DND-41 (cell line): ENCODE measurements at places on chromosomes 6 and 20.
A peak's percentile ranks its signal among the peaks of the same experiment; 100 is the strongest.

- no peak for DNase-seq
Observed at GRCh38 chr20:60627751-60628565, 624.1 kb upstream of the CDH4 start.

- no peak for DNase-seq
Observed at GRCh38 chr6:148635070-148635743, 111.6 kb upstream of the UST start.

DNA sequence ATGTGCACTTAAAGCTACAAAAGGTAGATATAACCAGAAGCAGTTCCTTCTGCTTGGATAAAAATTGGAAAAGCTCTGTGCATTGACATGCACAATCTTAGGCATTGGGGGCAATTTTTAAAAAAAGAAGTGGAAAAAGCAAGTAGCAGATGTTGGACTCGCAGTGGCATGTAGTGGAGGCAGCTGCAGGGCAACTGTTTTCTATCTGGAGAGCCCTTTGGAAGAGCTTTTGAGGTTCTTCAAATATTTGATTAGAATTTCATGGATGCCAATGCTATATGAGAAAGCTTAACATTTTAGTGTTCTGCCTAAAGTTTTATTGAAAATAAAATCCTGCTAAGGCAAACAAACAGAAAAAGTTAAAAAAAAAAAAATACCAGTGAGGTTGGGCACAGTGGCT lies 388.3 kb upstream of the RNF217 start:
- DNase-seq = no peak

- no peak for DNase-seq
Observed at GRCh38 chr6:29496961-29497360, 9.2 kb upstream of the MAS1L start.

DNA sequence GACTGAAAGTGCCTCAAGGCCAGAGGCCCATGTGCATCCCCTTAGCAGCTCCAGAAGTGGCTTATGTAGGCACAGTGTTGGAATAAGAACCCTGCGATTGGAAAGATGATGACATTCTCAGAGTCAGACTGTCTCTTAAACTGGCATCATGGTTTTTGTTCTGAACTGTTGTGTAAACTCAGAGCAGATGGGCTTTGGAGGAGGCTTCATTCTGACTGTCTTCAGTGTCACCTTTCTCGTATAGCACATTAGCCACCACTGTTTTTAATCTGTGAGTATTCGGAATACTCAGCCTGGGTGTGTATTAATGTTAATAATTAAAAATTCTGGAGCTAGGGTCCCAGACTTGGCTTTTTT lies 140.9 kb downstream of the JARID2 start:
- DNase-seq = no peak

DNA sequence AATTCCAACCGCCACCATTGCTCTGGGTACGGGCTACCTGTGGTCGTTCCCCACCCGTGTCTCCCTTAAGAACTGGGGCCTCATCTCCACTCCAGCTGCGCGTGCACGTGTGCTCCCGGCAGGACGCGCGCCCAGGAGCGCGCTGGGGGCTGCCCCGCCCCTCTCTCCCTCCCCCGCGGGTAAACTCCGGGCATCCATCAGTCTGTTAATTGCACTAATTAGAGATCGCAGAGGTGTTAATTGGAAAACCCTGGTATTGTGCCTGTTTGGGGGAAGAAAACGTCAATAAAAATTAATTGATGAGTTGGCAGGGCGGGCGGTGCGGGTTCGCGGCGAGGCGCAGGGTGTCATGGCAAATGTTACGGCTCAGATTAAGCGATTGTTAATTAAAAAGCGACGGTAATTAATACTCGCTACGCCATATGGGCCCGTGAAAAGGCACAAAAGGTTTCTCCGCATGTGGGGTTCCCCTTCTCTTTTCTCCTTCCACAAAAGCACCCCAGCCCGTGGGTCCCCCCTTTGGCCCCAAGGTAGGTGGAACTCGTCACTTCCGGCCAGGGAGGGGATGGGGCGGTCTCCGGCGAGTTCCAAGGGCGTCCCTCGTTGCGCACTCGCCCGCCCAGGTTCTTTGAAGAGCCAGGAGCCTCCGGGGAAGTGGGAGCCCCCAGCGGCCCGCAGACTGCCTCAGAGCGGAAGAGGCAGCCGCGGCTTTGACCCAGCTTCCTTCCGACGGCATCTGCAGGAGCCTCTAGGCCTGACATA lies 14.4 kb downstream of the FOXP4 start:
- DNase-seq = peak; percentile 95

DNA sequence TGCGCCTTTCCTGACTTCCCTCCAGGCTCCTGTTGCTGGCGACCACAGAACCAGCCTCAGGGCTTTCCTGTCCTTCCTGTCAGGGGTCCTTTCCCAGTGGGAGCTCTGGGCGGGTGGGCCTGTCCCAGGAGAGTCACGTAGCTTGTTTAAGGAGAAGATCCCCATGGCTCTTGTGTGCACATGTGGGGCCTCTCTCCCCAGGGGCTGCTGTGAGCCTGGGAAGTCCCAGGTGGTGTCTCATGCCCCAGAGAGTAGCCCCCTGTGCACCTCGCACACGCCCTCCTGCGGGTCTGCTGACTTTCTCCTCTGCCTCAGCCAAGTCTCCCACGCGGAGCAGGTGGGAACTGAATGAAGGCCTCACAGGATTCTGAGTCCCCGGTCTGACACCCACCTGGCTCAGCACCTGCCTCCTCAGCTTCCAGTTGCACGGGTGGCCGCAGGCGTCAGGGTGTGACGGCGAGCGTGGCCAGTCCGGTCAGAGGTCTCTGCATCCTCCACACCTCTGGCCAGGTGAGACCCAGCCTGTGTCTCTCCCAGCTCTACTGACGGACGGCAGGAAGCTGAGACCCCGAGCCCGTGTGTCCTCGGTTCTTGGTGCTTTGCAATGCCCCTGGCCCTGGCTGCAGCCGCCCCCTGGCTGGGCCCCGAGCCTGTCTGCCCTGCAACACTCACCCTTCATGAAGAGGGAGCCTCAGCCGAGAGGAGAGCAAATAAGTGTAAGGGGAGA lies 5.6 kb upstream of the NKAIN4 start:
- DNase-seq = no peak

DNA sequence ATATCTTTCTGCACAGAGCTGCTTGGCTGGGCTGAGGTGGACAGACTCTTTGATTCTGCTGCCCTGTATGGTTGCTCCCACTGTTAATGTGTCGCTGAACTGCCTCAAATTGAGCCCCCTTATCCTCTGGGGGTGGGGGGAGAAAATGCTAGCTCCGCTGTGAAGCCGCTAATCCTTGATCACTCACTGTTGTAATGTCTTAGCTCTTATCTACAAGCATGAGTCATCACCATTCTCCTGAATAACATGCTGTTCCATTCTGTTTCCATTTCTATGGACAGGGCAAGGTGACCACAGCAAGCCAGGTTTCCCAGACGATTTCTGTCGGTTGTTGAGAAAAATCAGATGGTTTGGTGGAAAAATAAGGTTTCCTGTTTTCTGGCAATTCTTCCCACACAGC lies 218.4 kb upstream of the GGTLC1 start:
- no peak for DNase-seq

- no peak for DNase-seq
Observed at GRCh38 chr20:20759132-20759531, 46.7 kb upstream of the RALGAPA2 start.

- no peak for DNase-seq
Observed at GRCh38 chr6:113103634-113104361, 753.3 kb upstream of the MARCKS start.

DNA sequence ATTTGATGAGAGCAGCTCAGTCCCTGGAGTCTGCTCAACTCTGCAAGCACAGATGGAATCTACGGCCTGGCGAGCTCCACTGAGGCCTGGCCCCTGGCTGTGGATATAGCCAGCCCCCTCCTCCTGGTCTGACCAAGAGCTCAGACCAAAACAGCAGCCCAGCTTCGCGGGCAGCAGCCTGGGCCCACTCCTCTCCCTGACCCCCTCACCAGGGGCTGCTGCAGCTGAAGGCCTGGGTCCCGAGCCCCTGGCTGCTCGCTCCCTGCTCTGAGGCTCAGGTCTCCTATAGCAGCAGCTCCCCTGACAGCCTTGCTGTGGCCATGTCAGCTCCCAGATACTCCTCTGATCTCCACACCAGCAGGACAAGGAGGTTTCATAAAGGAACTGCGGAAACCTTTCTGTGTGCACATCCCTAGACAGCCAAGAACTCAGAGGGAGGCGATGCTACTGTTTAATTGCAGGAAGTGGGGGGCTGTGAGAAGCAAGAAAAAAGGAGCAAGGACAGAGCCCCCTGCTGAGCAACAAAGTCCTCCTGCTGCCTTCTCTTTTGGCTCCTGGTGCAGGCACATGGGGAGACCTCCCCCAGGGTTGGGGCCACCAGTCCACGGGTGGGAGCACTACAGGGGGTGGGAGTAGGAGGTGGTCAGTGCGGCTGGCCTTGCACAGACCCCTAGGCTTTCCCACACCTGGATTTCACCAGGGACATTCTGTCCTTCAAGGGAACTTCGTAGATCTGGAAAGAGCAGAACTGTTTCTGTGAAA lies 38.7 kb upstream of the CST5 start:
- DNase-seq = no peak

GRCh38 chr6:106142876-106143431 lies 56.8 kb downstream of the PRDM1 start:
- DNase-seq = no peak

GRCh38 chr6:40672087-40672486 lies 84.9 kb upstream of the LRFN2 start:
- DNase-seq = no peak

GRCh38 chr6:33985313-33985751 lies 160.6 kb downstream of the GRM4 start:
- DNase-seq = no peak

- no peak for DNase-seq
Observed at GRCh38 chr6:88367248-88367647, 201.1 kb upstream of the CNR1 start.

DNA sequence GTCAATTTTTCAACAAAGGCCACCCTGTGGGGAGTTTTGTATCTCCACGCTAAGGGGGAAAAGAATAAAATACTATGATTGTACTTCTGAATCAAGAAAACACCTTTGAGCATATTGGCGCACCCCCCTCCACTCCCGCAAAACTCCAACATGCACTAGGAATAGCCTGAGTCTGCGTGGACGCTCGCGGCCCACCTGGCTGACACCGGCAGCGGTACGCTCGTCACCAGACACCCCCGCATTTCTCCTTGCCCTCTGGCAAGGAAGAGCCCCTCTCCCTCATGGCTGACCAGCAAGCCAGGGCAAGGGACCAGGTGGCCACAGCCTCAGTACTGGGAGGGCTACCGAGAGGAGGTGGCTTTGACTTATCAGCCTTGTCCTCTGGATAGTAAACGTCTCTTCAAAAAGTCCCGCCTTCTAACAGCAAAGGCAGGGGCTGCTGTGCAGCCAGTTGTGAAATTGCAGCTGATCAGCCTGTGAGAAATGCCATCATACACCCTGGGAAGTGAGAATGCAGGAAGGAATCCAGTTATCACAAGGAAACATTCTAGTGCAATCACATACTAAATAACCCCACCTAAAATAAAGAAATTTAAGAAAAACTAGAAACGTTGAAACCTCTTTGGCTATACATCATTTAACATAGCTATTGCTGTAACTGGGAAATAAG lies 84.2 kb downstream of the HUS1B start:
- no peak for DNase-seq

- no peak for DNase-seq
Observed at GRCh38 chr6:12114055-12114503, 102.0 kb downstream of the HIVEP1 start.

GRCh38 chr20:59994697-59995122 lies 36.5 kb downstream of the CDH26 start:
- DNase-seq = no peak

DNA sequence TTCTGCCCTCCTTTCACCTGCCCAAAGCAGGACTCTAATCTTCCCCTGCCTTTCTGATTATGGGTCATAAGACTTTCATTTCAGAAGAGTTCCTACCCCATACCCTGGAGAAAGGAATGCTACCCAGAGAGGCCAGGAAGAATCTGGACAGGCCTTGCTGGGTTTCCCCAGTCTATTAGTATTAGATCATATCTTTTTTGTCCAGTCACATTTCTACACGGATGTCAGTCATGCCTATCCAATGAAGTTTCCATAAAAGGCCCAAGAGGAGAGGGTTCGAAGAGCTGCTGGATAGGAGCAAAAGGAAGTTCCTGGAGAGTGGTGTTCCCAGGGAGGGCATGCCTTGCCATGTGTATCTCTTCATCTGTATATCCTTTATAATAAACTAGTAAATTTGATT lies 3.2 kb downstream of the POLH start:
- no peak for DNase-seq

GRCh38 chr6:65816991-65817390 lies 110.0 kb upstream of the EYS start:
- DNase-seq = no peak

DNA sequence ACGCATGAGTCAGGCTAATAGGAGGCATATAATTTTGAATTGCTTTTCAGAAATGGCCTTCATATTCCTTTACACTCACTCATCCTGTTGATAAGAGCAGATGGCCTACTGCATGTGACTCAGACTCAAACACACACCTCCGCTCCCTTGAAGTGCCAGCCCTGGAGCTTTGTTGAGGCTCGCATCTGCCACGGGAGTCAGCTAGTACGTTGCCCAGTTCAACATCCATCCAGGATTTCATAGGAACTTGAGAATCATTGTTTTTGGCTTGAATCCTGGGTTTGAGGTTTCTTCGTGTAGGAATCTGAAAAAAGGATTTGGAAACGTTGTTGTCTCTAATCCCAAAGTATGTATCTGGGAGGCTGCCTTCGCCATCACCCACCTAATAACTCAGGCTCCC lies 87.4 kb upstream of the JAG1 start:
- no peak for DNase-seq

- no peak for DNase-seq
Observed at GRCh38 chr6:53433261-53433950, 84.7 kb upstream of the ELOVL5 start.

- no peak for DNase-seq
Observed at GRCh38 chr6:45730232-45730631, 285.4 kb downstream of the CLIC5 start.

GRCh38 chr6:167877994-167878779 lies 51.5 kb downstream of the AFDN start:
- DNase-seq = no peak

GRCh38 chr20:20184706-20185105 lies 132.4 kb downstream of the CFAP61 start:
- no peak for DNase-seq

DNA sequence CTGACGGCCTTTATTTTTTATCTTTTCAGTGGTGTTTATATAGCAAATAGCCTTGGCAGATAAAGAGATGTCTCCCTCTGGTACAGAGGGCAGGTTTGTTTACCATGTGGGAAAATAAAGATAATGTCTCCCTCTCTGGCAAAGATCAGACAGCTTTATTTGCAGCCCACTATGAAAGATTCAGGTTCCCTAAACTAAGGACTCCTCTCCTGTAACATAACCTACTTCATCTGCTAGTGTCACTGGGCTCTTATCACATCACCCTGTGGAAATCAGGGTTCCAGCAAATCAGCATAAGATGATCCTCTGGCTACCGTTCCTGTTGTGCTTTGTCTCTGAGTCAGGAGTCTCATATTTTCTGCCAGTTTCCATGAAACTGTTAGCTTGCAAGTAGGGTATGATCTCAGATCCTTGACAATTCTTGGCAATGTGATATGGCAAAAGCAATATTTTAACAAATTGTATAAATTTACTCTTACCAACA lies 3.1 kb downstream of the FBXL4 start:
- DNase-seq = no peak

- no peak for DNase-seq
Observed at GRCh38 chr6:113428702-113429101, 428.4 kb upstream of the MARCKS start.
